ENCODE measurements at places on chromosomes 16 and 17.
A peak's percentile ranks its signal among the peaks of the same experiment; 100 is the strongest.

GRCh38 chr17:65231662-65232335 is 94.6 kb downstream of the RGS9 start:
- DNase-seq: peak; percentile 93

- no peak for DNase-seq
Observed at GRCh38 chr17:4527566-4528125, 27.5 kb downstream of the MYBBP1A start.

- DNase-seq: no peak
Observed at GRCh38 chr17:67050066-67050465, 5.7 kb downstream of the CACNG1 start.

GRCh38 chr16:69064124-69064763 is 41.2 kb upstream of the HAS3 start:
- DNase-seq: no peak

- DNase-seq: no peak
Observed at GRCh38 chr17:4365628-4366326, 698 bp downstream of the UBE2G1 start.

GRCh38 chr17:61635913-61636432 is 45.0 kb upstream of the NACA2 start:
- DNase-seq: peak; percentile 95

DNA sequence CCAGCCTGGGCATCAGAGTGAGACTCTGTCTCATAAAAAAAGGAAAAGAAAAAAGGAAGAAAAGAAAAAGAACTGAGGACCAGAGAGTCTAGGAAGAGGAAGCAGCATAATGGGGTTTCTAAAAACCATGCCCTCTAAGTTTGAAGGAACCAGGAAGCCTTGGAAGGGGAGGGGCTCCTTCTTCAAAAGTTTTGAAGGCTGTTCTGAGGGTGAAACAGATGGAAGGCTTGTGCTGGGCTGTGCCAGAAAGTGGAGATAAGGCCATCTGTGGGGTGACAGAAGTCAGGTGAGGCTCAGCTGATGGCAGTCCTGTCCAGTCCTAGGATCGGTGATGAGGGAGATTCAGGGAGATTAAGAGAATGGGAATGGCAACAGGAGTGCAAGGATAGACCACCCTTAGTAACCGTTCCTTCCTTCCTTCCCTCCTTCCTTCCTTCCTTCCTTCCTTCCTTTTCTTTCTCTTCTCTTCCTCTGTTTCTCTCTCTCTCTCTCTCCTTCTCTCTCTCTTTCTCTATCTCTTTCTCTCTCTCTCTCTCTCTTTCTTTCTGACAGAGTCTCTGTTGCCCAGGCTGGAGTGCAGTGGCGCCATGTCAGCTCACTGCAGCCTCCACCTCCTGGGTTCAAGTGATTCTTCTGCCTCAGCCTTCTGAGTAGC is 182.6 kb downstream of the NTN1 start:
- peak; percentile 3 for DNase-seq

GRCh38 chr17:66138120-66138519 is 53.8 kb downstream of the CEP112 start:
- DNase-seq: no peak
